ENCODE measurements at places on chromosomes 3 and 15.

- no peak for DNase-seq
Measured at GRCh38 chr3:9760779-9761505, 8.8 kb downstream of the CAMK1 start.

GRCh38 chr3:47318916-47319315 lies 36.2 kb downstream of the KLHL18 start:
- no peak for DNase-seq

GRCh38 chr3:23202921-23203707 lies at the start of gene UBE2E2:
TSS of gene UBE2E2 (plus strand) at chr3:23203327.
- DNase-seq = no peak

DNA sequence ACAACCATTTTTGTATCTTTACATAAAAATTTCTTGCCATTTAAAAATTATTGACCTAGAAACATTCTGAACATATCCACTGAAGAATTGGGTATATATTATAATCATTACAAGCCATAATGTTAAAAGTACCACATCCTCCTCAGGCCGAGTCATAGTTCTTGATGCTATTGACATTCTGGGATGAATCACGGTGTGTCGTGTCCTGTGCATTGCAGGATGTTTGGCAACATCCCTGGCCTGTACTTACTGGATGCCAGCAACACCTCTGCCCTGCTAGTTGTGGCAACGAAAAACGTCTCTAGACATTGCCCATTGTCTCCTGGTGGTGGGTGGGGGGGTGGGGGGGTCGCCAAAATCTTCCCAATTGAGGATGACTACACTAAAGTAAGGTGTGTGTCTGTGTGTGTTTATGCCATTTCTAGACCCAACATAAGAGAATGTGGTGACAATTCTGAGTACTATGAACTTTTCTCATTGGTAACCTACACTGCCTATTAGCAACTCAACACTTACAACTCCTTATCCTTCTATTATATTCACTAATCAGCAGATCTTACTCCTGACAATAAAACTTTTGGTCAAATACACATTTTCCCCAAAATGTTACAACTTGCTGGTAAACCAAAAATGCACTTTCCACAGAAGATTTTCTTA lies 471.6 kb downstream of the FOXP1 start:
- DNase-seq = no peak

DNA sequence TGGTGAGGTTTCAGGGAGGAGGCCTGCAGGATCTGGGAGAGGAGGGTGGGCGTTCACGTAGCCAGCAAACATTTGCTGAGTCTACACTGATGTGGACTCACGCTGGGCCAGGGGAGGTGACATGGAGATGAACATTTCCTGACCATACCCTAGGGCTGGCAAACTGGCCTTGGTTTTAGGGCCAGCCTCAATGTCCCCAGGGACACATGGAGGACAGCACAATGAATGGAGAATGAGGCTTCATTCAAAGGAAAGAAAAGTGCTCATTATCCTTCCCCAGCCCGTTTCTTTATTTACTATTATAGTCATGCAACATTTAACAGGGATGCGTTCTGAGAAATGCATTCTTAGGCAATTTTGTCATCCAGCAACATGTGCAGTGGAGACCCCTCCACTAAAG lies 26.8 kb downstream of the ACAN start:
- no peak for DNase-seq

DNA sequence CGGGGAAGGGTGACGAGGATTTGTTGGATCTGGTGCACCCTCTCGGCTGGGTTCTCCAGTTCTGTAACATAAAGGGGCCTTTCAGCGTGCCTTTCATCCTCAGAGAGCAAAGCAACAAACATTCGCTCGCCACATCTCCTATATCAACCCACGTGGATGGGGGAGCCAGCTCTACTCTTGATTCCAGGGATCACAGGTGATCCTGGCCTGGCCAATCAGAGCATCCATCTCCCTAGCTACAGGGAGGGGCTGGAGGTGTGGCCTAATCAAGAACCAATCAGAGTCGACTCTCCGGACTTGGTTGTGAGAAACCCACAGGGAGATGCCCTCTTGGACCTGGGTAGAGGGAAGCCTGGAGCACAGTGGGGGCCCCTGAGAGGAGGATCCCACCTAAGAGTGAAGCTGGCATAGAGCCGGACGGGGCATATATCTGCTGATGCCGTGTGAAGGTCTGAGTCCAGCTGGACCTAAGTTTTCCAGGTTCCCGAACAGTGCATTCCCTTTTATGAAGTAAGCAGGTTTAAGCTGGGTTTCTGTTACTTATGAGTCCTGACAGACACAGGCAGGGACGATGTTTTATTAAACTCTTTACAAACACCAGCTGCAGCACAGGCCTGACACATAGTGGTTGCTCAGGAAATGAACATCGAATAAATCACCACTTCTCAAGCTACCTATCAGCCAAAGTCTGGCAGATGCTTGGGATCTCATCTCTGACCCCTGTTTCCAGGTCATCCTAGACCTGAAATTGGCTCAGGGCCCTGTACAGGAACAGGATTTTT lies 50.7 kb upstream of the RAD18 start:
- DNase-seq = no peak

GRCh38 chr3:155631323-155632019 lies 113.4 kb downstream of the PLCH1 start:
- no peak for DNase-seq

DNA sequence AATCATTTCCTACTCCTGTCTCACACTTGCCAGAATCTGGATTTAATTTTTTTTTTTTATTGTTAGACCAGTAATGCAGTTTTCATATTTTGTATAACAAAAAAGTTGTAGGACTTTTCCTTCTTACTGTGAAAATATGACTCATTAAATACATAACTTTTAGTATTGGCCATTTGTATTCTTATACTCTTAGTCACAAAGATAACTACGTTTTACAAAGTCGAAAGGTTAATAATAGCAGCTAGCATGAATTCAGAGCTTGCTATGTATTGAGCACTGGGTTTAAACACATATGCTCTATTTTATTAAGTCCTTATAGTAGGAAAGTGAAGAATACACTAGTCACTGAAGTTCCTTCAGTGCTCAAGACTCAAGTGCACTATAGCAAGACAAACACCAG lies 43.1 kb downstream of the LRRN1 start:
- no peak for DNase-seq

GRCh38 chr15:54033869-54034458 lies 55.7 kb downstream of the UNC13C start:
- DNase-seq = no peak

DNA sequence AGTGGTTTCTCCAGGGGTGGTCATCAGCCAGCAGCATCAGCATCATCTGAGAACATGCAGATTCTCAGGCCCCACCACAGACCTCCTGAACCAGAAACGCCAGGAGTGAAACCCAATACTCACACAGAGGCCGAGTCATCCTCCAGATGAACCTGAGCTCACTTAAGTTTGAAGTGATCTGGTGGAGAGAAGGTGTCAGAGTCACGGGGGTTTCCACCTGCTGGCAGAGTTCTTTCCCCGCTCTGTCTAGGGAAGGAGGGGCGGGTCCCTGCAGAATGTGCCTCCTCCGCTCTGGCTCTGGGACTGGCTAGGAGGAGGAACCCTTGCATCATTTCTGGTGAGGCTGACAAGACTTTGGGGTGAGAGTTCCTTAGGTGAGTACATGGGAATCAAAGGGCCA lies 13.3 kb upstream of the KIF23 start:
- DNase-seq = no peak

- no peak for DNase-seq
Measured at GRCh38 chr3:133949438-133949837, 53.8 kb upstream of the RAB6B start.

DNA sequence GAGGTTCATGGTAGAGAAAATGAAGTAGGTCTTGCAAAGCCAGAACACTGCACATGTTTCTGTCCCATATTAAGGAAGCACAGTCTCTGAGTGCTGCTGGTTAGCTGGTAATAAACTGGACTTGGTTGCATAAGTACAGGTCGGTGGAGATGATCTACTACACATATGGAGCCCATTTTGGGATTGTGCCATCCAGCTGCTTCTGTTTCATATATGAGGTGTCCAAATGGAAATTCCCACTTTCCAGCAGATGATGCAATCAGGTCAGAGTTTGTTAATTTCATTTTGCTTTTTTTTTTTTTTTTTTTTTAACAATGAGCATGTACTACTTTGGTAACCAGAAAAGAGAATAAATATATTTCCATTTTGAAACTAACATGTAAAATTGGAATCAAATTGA lies 122.6 kb downstream of the SATB1 start:
- no peak for DNase-seq

DNA sequence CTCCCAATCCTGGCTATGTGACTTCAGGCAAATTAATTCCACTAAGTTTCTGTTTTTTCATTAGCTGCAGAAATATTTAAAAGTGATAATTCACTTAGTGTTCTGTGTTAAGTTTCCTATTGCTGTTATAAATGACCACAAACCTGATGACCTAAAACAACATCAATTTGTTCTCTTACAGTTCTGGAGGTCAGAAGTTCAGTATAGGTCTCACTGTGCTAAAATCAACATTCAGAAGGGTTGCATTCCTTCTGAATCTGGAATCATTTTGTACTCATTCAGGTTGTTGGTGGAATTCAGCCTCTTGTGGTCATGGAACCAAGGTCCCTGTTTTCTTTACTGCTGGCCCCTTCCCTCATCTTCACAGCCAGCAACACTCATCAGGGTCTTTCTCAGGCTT lies 254.1 kb downstream of the CNTN3 start:
- no peak for DNase-seq

- no peak for DNase-seq
Measured at GRCh38 chr3:53170325-53171063, 9.5 kb downstream of the PRKCD start.

DNA sequence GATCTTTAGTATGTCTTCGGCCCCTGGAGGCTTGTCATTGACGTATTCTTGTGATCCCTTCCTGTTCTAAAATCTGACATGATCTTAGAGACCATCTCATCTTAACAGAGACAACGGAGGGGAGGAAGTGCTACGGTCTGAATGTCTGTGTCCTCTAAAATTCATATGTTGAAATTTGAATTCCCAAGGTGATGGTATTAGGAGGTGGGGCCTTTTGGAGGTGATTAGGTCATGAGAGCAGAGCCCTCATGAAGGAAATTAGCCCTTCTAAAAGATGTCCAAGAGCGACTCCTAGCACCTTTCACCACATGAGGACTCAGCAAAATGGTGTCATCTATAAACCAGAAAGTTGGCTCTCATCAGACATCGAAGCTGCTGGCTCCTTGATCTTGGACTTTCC lies 233.2 kb upstream of the CMC1 start:
- DNase-seq = no peak

DNA sequence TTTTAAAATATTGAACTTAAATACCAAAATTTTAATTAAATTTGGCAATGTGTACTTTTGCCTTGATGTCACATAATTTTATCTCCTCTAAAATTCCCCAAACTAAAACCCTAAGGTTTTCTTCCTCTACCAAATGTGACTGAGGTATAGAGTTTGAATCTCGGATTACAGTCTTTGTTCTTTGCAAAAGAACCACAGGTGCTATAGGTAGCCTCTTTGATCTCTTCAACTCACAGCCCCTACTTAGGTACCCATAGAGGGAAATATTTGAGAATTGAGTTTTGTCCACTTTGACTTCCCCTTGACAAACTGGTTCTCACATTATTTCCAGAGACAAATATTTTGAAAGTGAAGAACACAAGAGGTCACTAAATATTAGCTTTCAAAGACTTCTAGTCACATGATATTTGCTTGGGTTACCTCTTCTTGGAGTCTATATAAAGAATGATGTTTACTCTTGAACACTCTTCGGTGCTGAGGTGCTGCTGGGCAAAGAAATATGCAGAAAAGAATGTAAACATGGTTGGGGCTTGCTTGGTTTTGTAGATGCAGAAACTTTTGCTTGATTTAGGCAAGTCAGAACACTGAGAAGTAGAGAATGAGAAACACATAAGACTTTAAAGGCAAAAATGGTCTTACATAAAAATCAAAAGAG lies 120.8 kb upstream of the MCTP2 start:
- no peak for DNase-seq

DNA sequence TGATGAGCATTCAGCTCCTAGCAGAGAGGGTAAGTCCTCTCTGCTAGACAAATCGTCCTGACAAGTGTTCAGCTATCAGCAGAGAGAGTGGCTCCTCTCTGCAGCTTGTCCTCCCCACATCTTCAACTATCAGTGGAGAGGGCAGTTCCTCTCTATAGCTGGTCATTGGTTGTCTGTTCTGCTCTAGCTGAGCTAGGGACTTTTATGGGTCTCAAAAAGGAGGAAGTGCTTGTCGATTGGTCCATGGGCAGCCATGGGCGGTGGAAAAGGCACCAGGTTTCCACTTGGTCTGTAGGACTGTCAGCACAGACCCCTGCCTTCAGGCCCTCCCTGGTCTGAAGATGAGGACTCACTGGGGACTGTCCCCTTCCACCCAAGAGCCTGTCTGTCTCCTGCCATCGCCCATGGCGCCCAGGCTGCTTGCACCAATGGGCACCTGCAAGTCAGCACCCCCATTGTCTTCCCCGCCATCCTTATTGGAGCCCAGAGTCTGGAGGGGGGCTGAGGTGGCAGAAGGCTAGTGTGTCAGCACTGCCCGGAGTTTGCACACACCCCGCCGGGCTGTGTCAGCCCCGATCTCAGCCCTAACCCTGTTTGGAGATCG lies 264.7 kb downstream of the ZBBX start:
- no peak for DNase-seq

DNA sequence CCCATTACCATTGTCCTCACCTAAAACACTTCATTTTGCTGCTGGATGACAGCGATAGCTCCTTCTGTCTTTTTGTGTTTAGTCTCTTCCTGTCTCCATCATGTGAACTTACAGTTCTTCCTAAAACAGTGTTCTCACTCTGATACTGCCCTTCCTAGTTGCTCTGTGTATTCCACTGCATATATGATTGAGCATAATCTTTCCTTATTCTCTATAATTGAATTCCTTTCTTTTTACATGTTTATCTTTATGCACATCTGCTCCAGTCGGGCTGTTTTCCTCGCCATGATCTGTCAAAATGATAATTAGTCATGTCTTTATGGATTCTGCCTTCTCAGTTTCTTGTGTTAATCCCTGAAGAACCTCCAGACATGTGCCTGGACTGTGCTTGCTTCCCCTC lies 405.1 kb upstream of the SEMA6D start:
- DNase-seq = no peak

- DNase-seq = no peak
Measured at GRCh38 chr15:86610038-86610437, 530.4 kb downstream of the AGBL1 start.
